Endothelial cell of umbilical vein (primary cell): ENCODE measurements at places on chromosomes 12 and 14. TPM values are rescaled to one million over a fixed set of nuclear protein-coding genes. Genes with fewer than 3 reads are reported as not detected.

DNA sequence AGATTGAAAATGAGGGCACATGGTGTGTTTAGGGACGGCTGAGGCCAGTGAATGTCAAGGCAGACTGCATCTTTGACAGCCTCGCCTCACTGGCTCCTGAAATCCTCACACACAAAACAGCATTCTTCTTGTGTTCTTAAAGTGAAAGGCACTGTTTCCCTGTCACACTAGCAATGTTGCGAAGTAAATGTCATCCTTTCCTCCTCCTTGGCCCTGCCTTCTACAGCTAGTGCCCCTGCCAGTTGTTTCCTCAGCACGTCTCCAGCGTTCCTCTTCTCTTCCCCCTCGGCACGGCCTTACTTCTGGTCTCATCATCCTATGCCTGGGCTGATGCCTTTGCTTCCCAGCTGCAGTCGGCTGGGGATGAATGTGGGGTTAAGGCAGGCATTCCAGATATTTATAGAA, 129.4 kb upstream of the DNM1L start:
- no peak for DNase-seq

GRCh38 chr12:124044809-124045321, 71.8 kb downstream of the ZNF664 start:
- DNase-seq: no peak

DNA sequence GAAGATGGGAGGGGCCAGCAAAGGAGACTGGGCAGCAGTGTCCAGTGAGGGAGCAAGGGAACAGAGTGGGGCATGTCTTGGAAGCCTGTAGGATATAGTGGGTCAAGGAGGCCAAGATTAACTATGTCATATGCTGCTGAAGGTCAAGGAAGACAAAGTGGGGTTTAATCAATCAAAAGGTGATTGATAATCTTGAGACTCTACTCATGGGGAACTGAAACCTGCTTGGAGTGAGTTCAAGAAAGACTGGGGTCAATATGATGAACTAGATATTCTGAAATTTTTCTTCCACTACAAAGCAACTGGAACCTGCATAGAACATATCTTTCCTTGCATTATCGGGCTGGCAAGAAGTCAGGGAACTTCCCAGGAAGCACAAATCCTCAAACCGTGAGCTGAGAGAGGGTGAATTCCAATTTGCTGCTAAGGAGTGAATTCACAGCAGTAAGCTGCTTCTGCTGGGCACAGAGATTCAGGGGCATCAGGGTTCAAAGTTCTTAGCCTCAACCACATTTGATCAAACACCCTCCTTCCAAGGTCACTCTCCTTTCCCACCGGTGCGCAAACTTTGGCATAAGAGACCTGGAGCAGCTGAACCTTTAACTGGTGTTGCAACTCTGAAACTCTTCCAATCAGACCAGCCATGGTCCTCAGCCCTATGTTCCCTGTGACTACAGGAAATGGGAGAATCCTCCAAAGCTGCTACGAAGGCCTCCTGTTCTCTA, 40.3 kb upstream of the DCD start:
- DNase-seq: no peak

- no peak for DNase-seq
These were observed 224.1 kb downstream of the BTG1 start for GRCh38 chr12:91921555-91921954.

- DNase-seq: no peak
These were observed 5.5 kb downstream of the NKX2-1 start for GRCh38 chr14:36514278-36515104.

DNA sequence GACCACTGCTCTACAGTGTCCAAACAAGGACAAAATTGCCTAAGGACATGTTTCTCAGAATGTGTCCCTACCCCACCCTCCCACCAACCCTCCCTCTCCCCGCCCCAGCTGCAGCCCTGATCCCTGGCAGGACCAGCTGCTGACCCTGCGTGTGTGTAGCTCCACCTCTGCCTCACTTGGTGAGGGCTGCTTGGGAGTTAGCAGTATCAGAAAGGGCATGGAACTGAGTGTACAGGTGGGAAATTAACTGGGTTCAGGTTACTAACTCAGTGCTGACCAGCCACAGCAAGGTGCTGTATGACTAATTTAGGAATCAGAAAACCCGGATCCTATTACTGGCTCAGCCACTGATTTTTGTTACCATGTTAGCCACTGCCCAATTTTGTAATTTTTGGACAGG, 11.3 kb upstream of the PLEKHD1 start:
- DNase-seq: no peak

GRCh38 chr12:124683152-124684124, 116.0 kb upstream of the NCOR2 start:
- DNase-seq: no peak

DNA sequence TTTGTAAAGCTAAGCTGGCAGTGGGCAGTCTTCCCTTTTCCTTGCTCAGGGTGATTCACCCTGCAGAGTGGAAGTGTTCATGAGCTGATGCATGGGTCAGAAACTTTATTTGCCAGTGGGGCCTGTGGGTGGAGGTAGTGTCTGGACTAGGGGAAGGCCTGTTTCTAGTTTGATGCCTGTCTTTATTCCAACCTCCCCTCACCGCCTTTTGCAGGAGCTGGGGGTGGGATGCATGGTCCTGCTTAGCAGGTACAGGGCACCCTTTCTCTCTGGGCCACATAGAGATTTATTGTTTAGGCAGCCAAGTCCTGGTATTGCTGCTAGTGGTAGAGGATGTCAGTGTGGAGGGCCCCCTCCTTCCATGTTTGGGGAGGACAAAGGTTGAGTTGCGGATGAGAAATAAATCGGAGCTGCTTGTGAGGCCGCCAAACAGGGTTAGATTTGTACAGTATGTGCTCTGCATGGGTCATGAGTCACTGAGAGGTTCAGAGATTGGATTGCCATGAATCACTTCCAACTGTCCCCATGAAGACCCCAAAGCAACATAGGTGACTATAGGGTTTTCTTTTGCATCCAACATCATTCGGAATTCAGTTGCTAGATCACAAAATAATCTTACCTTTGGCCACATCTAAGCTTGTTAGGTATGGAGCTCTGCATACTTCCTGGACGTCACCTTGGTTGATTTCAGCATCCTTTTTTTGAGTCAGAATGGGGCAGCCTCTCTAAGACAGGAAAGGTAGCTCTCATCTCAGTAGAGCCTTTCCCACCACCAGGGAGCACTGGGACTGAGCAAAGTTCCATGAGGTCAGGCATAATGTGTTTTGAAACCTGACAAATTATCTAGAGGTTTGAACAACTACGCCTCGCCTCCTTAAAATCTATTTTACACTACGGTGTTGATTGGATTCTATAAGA, 8.8 kb downstream of the SMOC1 start:
- DNase-seq: no peak

DNA sequence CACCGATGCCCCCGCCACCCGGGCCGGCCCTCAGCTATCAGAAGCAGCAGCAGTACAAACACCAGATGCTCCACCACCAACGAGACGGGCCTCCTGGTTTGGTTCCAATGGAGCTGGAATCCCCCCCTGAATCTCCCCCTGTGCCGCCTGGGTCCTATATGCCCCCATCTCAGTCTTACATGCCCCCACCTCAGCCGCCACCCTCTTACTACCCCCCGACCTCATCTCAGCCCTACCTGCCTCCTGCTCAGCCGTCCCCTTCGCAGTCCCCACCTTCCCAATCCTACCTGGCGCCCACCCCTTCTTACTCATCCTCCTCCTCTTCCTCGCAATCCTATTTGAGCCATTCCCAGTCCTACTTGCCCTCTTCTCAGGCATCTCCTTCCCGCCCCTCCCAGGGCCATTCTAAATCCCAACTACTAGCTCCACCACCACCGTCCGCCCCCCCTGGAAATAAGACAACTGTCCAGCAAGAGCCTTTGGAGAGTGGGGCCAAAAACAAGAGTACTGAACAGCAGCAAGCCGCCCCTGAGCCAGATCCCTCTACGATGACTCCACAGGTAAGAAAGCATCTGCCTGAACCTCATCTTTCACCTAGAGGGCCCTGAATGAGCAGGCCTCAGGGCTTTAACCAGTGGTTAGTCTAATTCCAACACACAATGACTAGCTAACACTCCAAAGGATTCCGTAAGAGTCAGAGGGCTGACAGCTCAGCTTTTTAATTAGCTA, 851 bp downstream of the YLPM1 start:
- peak; percentile 35 for DNase-seq

DNA sequence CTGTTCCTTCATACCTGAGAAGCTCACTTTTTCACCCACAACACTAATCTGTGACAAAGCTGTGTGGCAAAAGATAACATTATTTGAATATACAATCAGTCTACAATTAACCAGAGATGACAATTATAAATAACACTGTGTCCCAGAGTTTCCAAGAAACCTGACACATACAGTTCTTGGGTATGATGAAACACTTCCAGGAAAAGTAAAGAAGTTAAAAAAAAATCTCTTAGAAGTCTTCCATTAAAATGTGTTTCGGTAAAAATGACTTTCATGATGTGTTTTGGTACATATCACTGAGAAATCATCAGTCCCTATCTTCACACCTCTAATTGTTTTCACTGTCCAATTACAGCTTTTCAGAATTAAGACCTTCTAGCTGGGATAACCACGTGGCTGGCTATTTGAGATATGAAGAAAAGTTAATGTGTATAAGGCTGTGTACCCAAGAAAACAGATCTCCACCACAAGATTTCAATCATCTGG, 390.2 kb downstream of the SOX5 start:
- DNase-seq: no peak

DNA sequence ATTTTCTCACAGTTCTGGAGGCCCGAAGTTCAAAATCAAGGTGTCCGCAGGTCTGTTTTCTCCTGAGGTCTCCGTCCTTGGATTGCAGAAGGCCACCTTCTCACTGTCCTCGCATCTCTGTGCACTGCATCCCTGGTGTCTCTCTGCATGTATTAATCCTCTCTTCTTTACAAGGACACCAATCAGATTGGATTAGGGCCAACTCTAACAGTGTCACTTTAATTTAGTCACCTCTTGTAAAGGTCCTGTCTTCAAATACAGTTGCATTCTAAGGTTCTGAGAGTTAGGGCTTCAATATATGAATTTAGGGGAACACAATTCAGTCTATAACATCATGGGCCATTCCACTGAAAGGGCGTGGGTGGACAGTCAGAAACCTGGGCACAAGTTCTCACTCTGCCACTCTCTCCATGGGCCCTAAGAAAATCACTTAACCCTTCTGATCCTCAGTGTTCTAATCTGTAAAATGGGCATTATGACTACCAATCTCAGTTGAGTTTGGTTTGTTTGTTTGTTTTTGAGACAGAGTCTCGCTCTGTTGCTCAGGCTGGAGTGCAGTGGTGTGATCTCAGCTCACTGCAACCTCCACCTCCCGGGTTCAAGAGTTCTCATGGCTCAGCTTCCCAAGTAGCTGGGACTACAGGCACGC, 41.6 kb upstream of the FGD4 start:
- DNase-seq: no peak

DNA sequence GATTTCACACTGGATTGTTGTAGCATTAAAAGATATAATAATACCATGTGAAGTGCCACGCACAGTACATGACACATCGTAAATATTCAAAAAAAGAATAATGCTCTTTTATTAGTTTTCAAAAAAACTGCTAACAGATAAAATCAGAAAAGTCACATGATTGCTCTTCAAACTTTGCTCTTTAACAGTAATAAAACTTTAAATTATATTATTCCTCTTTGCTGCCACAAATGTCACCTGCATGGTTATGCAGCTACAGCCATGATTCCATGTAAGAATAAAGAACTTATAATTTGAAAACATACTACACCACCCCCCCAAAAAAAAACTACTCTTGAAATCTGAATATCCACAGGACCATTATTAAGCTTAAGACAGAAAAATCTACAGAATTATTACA, 90.0 kb downstream of the SLC2A13 start:
- no peak for DNase-seq

GRCh38 chr14:91223028-91223783, 21.3 kb downstream of the GPR68 start:
- DNase-seq: no peak

DNA sequence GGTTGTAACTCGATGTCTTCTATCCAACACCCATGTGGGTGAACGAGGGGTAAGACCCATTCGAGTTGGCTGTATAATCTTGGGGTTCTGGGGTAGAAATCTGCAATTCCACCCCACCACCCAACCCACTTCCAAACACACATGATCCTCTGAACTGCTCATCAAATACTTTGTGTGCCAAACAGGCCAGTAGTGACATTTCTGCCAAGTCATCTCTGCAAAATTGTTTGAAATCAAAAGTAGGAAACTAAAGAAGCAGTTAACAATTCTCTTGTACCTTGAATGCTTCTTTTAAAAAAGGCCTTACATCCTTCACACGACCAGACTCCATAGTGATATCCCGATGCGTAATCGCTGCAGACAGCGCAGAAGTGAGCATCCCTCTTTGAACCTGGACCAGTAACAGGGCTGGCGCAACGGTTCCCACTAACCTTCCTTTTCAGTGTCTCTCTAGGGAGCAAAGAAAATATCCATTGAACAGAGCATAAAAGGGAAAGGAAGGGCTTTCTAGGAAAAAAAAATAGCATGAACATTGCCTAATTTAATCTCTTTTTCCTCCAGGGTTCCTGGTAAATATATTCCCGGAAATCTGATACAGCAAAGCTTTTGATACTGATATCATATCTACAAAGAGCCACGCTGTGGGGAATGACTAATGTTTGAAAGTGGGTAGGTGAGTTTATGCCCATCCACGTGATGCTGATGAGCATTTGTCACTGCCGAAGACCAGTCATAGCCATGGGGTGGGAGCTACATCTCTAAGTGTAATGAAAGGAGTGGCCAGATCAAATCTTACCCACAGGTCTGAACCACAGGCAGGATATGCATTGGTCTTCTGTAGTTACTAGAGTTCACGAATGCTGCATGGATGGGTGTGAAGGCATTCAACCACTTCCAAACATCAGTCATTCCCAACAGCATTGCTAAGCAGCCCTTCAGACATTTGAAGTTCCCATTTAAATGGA, 14.2 kb downstream of the ESR2 start:
- DNase-seq: peak; percentile 92

Gene ABCD2
- not detected in 2 replicates for total RNA-seq

Gene LRP1-AS
- total RNA-seq: not detected in 2 replicates

Gene SERPINA9
- total RNA-seq: not detected in 2 replicates

Gene CSRP2
- 12.7 and 13.4 TPM in 2 replicates for total RNA-seq

Gene PLEKHG7
- total RNA-seq: not detected in 2 replicates

Gene RNASE3
- not detected in 2 replicates for total RNA-seq

Gene ANG
- 5.7 and 6.2 TPM in 2 replicates for total RNA-seq

Gene STAC3
- 0.55 and 1.0 TPM in 2 replicates for total RNA-seq

Gene TRPV4
- 8.8 and 12.3 TPM in 2 replicates for total RNA-seq

Gene OR4K5
- not detected in 2 replicates for total RNA-seq

Gene CPNE6
- not detected in 2 replicates for total RNA-seq

Gene FLRT2
- 125 and 202 TPM in 2 replicates for total RNA-seq

Gene TSPAN19
- total RNA-seq: not detected in 2 replicates

Gene TMEM132C
- total RNA-seq: not detected in 2 replicates

Gene FAM181A
- not detected in 2 replicates for total RNA-seq
